Fibroblast of skin of left quadriceps (primary cell): ENCODE measurements at places on chromosomes 3 and 15.

GRCh38 chr15:70852501-70853317 is 1.2 kb downstream of the LARP6 start:
- DNase-seq: no peak

GRCh38 chr15:59330649-59331048 is 42.0 kb downstream of the MYO1E start:
- DNase-seq: no peak

DNA sequence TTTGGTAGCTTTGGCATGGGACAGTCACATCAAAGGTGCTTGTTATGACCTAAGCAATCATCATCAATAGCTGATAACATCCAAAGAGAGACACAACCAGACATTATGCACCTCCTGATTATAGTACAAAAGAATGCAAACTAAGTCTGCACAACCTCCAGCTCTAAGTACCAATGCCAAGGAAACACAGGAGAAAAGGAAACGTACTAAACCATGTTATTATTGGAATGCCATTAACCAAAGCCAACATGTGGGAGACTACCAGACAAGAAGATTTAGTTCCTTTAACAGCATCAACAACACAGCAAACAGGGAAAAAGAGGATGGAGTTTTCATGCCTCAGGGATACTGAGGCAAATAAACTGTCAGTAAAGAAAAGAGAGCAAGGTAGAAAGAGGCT is 61.4 kb downstream of the CD47 start:
- no peak for DNase-seq

DNA sequence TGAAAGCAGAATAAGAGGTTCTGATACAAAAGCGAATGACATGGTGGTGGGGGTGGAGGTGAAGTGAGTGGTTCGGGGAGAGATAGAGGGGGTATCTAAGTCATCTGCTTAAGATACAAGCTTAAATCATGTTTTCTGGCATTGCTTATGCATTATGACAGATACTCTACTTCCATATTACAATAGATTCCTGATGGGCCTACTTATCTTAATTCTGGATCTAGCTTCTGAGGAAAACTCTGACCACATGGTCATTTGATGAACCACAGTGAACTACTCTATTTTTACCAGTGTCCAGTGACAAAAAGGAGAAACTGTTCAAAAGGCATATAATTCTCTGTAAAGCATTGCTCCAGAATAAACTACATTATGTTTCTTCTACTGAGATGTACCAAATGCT is 673.7 kb upstream of the CCDC54 start:
- no peak for DNase-seq

- DNase-seq: peak; percentile 74
Measured at GRCh38 chr3:150248888-150249681, 159.0 kb upstream of the TSC22D2 start.

GRCh38 chr3:23044463-23044862 is 158.7 kb upstream of the UBE2E2 start:
- no peak for DNase-seq

GRCh38 chr3:107641572-107642307 is 119.0 kb downstream of the BBX start:
- DNase-seq: no peak

- no peak for DNase-seq
Measured at GRCh38 chr3:141642215-141642614, 95.9 kb upstream of the RNF7 start.

- peak; percentile 69 for DNase-seq
Measured at GRCh38 chr3:87088993-87089841, 98.3 kb upstream of the VGLL3 start.

- peak; percentile 44 for DNase-seq
Measured at GRCh38 chr3:58994746-58995330, 55.0 kb downstream of the CFAP20DC start.

- DNase-seq: no peak
Measured at GRCh38 chr3:152738656-152739055, 96.3 kb upstream of the P2RY1 start.

- no peak for DNase-seq
Measured at GRCh38 chr3:32447865-32448400, 54.7 kb downstream of the CMTM6 start.

- DNase-seq: no peak
Measured at GRCh38 chr3:182967218-182968204, 12.8 kb downstream of the DCUN1D1 start.

- no peak for DNase-seq
Measured at GRCh38 chr3:175477651-175478224, 618.6 kb downstream of the NAALADL2 start.

DNA sequence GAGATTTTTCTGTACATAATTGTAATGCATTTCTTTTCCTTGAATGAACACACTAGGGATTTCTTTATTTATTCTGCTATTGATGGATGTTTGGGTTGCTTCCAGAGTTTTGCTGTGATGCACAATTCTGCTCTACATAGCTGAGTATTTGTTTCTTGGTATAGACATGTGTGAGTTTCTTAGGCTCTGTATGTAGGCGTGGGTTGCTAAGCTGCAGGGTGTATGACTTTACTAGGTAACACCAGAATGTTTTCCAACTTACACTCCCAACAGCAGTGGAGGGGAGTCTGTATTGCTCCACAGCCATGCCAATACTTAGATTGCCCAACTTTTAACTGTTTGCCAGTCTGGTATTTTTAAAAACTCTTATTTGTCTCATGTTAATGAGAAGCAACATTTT is 155.5 kb upstream of the TNIK start:
- no peak for DNase-seq

DNA sequence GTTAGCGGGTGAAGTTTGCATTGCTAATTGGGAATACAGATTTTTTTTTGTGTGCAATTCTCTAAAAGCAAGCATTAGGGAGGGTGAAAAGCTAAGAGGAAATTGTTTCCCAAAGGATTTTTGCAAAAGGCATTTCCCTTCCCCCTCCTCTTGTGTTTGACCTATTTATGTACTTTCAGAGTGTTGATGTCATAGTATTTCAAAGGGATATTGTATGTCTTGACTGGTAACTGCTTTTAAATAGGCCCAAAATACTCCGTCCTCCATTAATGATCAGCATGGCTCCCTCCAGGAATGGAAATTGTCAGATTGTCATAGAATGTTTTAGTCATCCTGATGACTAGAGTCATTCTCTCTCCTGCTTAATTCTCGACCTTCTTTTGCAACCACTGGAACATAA is 32.4 kb downstream of the TRIM71 start:
- DNase-seq: no peak

GRCh38 chr3:33377931-33378330 is 62.3 kb downstream of the UBP1 start:
- DNase-seq: no peak

DNA sequence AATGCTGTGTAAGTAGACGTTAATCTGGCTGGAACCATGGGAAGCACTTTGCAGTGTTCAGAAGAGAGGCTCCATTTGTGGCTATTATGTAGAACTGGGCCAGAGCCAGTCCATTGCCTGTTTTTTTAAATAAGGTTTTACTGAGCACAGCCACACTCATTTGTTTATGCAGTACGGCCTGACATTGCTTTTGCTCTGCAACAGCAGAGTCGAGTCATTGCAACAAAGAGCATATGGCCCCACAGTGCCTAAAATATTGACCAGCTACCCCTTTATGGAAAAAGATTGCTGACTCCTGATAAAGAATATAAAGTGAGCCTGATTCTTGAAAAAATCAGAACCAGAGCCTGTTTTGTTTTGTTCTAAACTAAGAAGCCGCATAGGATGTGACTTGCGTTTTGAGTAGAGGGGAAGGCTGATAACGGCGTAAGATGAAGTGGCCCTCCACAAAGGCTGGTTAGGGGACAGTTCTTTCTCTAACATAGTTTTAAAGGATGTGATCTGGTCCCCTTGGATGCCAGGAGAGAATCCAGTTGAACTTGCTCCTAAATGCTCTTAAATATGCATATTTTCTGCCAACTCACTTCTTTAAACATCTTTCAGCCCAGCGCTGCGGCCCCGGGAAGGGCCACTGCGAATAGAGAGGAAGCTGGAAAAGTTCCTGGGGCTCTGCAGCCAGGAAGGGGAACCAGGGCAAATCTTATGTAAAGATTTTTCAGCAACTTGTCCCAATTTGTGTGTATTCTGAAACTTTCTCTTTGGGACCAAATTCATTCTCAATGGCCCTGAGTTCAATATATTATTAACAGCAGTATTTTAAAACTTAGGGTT is 64.5 kb downstream of the GLDN start:
- DNase-seq: no peak

GRCh38 chr3:31275038-31275572 is 257.6 kb upstream of the STT3B start:
- peak; percentile 24 for DNase-seq
